ENCODE measurements at places on chromosomes 13 and 19. TPM values are rescaled to one million over a fixed set of nuclear protein-coding genes. Genes with fewer than 3 reads are reported as not detected.

- no peak overlapping the region for H3K27ac ChIP-seq
- H3K4me1 ChIP-seq, result no peaks in the 10 kb centered on the region
- no peaks in the 10 kb centered on the region for H3K36me3 ChIP-seq
- peak; percentile 15 for DNase-seq
- no peaks in the 10 kb centered on the region for H3K27me3 ChIP-seq
Observed at GRCh38 chr13:92806215-92806614, 420.4 kb upstream of the GPC6 start.

SMAD9 gene
- total RNA-seq, result not detected

DNA sequence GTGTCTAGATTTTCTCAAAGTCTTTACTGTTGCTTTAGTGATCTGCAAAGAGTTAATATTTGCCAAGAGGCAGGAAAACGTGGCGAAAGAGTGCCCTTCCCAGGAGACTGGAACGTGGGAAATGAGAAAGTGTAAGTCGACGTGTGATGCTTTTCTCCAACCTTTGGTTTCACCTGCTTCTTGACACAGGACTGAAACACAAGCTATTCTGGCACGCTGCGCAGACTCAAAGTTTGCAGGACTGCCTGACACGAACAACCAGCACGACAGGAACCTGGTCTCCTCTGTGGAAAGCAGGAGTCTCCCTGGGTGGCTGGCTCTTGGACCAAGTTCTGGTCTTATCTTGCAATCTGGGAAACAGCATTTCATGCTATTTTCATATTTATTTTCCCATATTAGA, 28.6 kb downstream of the RFXAP start:
- H3K4me1 ChIP-seq, result no peaks in the 10 kb centered on the region
- no peak overlapping the region for H3K4me3 ChIP-seq
- no peak for DNase-seq
- no peaks in the 10 kb centered on the region for H3K36me3 ChIP-seq

DNA sequence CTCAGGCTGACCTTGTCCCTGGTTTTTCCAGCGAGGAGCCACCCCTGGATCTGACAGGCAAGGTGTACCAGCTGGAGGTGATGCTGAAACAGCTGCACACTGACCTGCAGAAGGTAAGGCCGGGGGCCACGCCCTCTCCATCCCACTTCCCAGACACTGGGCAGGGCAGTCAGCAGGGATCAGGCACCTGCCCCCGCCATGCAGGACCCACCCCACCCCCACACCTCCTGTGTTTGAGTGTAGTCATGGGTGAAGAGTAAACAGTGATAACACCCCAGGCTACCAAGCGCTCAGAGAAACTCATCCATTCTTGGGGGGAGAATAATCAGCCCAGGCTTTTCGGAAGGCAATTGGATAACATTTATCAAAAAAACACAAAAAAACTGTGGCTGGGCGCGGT, 19.9 kb downstream of the DPF1 start:
- no peaks in the 10 kb centered on the region for H3K36me3 ChIP-seq
- no peaks in the 10 kb centered on the region for H3K27me3 ChIP-seq
- no peaks in the 10 kb centered on the region for H3K4me1 ChIP-seq

ZSCAN4 gene
- total RNA-seq, result not detected

TMEM255B gene
- 1.00 TPM for total RNA-seq

DNA sequence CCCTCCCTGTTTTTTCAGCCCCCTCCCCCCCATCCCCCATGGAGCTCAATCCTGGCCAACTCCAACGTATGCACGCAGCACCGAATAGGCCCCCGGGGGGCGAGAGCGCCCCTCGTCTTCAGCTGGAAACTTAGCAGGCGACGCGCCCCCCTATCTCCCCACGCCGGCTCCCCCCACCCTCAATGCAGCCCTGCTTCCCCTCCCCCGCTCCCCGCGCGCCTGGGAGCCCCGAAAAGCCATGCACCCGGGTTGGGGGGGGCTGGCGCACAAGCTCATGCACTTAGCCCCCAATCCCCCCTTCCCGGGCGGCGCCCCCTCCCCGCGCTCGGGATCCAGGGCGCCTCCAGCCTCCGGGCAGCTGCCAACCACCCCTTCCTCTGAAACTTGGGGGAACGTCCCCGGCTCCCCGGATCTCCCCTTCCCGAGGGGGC, 508 bp downstream of the ZBTB7A start:
- DNase-seq, result peak; percentile 60
- peaks cover 58% of the 10 kb centered on the region for H3K4me1 ChIP-seq
- H3K27me3 ChIP-seq, result no peaks in the 10 kb centered on the region
- peak overlapping the region; percentile 83 for H3K27ac ChIP-seq

DNA sequence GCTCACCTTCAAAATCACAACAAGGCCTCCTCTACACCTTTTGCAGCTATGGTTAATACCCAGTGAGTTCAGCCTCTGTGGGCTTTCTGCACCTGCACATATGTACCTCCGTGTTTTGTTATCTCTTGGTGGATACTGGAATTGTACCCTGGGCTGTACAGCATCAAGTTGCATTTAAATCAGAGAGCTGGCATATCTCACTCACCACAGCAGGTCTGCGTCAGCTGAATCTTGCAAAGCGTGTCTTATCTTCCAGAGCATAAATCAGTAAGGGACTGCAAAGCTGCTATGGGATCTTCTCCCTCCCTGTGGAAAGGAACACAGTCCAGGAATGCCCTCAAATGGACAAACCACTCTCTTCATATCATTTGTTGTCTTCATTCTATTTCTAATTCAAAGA, 1048.7 kb downstream of the UQCRFS1 start:
- H3K4me1 ChIP-seq, result no peaks in the 10 kb centered on the region
- H3K36me3 ChIP-seq, result no peaks in the 10 kb centered on the region
- no peak for DNase-seq
- H3K4me3 ChIP-seq, result no peak overlapping the region

PSPC1 gene
- total RNA-seq, result 81.0 TPM

- DNase-seq, result peak; percentile 54
- H3K36me3 ChIP-seq, result no peaks in the 10 kb centered on the region
- no peak overlapping the region for H3K27ac ChIP-seq
- H3K4me3 ChIP-seq, result no peak overlapping the region
- no peaks in the 10 kb centered on the region for H3K27me3 ChIP-seq
Observed at GRCh38 chr13:30429721-30430694, 7.7 kb downstream of the UBE2L5 start.

DNA sequence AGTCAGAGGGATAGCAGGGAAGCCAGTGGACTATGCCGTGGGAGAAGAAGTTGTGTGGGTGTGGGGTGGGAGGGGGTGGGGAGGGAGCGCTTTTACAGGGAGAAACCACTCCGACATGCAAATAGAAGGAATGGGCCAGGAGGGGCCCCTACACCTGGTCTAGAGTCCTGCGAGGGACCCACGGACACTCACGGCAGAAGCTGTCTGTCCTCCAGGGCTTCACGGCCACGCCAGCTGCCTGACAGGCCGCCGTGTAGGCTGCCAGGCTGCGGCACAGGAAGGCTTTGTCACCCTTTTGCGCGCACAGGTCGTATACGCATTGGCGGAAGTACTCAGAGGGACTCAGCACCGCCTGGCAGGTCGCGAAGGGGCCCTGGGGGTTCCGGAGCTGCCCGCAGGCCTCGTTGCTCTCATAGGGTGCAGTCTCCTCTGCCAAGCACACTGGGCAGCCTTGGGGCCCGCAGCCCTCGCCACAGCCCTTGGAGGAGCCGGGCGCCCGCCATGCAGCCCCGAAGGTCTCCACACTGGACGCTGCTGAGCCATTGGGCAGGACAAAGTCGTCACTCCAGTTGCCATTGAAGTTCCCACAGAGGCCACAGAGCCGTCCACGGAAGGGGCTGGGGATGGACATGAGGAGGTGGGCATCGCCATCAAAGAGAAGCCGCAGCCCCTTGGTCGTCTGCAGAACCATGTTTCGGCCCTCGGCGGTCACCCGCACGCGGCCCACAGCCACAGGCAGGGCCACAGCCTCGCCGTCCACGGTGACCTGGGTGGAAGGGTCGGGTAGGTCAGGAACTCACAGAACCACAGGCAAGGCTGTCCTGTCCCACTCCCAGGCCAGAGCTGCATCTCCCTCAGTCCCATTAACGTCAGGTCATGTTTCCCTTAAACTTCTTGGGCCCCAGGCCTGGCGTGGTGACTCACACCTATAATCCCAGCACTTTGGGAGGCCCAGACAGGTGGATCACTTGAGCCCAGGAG, 26.0 kb upstream of the FBL start:
- no peaks in the 10 kb centered on the region for H3K27me3 ChIP-seq
- no peaks in the 10 kb centered on the region for H3K4me1 ChIP-seq
- H3K4me3 ChIP-seq, result no peak overlapping the region
- H3K36me3 ChIP-seq, result no peaks in the 10 kb centered on the region
- no peak for DNase-seq

MCF2L gene
- total RNA-seq, result 18.9 TPM
